Putamen (tissue), 1 donor: ENCODE measurements at places on chromosomes 13 and 19.

GRCh38 chr13:31909864-31910551, 121.6 kb upstream of the FRY start:
- peak; percentile 55 for DNase-seq

DNA sequence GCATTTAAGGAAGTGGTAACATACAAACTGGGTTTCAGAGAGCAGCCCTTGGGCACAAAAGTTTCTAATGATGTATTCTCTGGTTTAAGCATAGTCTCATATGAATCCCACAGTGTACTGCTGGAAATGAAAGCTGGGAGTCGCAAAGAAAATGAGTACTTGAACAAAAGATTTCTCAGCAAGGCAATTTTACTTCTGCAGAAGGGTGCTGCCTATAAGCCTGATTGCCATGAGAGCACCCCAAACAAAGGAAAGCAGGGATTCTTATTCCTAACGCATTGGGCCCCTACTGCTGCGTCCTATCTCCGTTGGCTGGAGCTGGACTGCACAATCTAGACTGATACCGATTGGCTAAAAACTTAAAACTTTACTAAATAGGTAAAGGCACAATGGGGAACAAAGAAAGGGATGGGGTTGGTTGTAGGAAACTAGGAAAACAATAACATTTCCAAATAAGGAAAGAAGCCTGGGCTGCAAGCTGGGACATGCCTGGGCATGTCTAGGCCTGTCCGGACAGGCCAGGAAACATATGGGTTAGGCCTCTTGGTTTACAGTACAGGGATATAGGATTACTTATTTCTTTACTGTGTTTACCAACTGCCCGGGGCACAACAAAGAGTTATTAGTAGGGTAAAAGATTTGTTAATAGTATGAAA, 27.4 kb upstream of the VN1R4 start:
- no peak for DNase-seq

GRCh38 chr19:19642506-19643157, 825 bp downstream of the GMIP start:
- no peak for DNase-seq

DNA sequence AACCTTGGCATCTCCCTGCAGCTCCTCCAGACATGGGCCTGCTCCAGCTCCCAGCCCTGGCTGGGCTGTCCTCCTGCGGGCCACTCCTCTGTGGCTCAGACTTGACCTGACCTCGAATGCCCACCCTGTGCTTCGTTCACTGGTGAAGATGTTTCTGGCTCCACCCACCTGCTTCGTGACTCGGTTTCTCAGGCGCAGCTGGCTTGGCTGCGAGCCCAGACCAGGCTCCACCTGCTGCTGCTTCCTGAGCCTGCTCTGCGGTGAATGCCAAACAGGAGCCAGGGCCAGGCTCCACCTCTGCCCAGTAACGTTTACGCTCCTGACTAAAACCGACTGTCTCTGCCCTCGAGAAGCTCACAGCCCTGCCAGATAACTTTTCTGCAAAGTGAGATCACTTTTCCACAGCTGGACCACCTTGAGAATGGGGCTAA, 8.9 kb upstream of the RSPH6A start:
- peak; percentile 32 for DNase-seq

DNA sequence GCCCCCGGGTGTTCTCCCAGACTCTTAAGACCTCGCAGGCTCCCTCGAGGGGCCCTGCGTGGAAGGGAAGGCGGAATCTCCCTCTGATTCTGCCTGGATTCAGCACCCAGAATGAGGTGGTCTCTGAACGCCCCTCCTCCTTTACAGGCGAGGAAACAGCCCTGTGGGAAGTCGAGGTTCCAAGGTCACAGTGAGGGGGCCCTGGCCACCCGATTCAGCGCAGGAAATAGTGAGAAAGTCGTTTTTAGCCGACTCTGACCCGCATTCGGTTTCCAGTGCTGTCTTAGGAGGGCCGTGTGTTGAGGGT, 1.1 kb downstream of the BSG start:
- DNase-seq, result no peak

GRCh38 chr19:2549701-2550191, 73.8 kb downstream of the GADD45B start:
- peak; percentile 91 for DNase-seq

GRCh38 chr19:47609906-47610894, 1.3 kb downstream of the BICRA start:
- no peak for DNase-seq

DNA sequence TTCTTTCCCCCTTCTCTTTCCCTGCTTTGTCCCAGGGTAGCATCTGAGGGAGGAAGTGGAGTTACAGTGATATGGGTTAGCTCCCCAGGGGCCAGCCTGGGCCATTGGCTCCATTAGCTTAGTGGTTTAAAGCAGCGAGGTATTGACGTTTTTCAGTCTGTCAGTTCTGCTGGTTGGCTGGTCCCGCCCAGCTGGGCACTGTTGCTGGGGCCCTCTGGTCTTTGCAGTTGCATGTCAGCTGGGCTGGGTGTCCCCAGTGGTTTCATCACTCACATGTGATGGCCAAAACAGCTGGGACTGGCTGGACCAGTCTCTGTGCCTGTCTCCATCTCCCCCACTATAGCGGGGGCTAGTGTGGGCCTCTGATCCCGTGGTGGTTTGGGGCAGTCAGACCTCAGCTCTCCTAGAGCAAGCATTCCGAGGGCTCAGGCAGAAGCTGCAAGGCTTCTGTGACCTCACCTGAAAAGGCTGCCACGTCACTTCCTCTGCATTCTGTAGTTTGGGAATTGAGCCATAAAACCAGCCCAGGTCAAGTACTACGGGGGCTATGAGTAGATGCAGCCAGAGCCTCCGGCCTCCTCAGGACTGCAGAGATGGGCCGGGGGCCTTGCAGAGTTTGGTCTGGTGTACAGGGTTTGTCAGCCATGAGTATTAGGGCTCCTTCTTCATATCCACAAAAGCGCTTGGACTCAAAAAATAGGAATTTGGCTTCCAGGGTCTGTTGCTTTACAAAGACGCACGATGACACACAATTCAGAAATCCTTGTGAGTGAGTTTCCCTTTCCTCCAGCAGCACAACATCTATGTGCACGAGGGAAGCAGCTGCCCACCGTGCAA, 30.0 kb downstream of the TSSK6 start:
- DNase-seq, result no peak

DNA sequence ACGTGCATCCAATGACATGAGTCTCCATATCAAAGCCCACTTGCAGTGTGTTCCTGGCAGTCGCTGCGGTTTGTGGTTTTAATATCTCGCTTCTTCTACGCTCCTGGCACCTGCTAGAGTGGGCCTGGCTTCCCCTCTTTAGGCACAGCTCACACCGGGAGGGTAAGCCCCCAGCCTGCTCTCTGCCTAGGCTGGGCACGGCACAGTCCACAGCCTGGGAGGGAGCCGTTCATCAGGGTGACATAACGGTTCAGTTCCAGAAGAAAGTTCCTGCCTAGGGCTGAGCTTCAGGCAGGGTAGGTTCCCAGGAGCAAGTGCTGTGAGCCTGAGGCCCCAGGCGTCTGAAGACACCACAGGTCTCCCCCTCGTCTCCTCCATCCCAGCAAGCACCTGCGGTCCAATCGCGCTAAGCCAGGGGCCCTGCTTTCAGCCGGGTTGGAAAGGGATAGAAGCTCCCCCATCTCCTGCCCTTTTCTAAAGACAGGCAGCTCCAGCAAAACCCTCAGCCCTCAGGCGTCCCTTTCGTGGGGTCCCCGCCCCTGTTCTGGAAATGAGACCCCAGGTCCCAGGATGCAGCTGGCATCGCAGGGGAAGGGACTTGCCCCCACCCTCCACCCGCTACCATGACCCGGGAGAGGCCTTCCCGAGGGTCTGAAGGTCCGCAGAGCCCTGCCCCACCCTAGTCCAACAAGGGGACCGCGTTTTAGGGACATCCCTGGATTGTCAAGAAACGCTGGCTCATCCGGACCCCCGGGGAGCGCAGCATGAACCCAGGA, 121.6 kb upstream of the ZNF507 start:
- no peak for DNase-seq

DNA sequence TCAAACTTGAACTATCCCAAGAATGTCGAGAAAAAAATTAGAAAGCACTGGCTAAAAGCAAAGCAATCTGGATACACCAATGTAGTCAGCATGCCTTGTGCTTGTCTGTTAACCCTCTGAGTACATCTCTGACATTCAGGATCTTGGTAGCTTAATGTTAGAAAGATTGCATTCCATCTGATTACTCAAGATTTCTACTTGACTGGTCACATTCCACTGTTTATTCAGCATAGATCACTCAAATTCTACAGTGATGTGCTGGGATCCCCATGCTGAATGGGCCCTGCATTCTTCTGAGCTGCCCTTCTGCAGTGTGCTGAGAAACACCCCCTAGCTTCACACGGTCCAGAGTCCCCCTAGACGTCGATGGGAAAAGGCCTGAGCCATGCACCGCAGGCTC, 295.4 kb upstream of the MAB21L1 start:
- DNase-seq, result no peak

DNA sequence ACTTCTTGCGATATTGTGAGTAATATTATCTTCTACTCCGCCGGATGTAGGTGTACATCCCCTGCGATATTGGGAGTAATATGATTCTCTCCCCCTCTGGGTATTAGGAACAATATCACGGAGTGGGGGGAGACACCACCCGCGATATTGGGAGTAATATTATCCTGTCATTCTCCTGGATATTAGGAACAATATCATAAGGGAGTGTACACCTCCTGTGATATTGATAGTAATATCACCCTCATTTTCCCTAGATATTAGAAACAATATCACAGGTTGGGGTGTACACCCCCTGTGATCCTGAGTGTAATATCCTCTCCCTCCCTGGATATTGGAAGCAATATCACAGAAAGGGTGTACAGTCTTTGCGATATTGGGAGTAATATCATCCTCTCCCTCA, 64.3 kb upstream of the CEACAM21 start:
- DNase-seq, result no peak

DNA sequence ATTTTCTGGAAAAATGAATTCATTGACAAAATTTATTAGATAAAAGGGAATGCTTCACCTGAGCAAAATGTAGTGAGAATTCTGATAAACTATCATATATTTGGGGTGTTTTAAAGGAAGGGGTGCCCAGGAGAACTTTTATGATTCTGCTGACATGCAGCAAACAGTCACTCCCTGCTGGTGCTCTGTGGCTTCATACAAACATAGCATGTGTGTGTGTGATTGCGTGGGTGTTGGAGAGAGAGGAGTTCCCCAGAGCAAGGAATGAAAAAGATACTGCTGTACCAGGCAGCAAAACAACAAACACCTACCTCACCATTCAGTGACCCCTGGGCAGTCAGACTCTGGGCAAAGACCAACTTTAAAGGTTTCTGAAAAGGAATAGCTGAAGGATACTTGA, 546.7 kb downstream of the RFC3 start:
- no peak for DNase-seq

DNA sequence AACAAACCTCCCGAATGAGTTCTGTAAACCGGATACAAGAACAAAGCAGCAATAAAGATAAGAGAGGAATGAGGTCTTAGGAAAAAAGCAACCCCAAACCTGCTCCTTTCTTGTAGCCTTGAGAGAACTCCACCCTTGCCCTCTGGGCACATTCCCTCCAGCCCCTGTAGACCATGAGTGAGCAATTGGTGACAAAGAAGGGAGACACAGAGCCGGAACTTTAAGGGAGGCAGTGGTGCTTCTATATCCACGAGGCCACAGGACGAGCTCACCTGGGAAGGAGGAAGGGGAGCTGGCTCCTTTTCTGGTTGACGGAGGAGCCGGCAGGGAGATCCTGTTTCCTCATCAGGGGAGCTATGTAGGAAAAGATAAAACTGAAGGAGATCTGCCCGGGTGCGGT, 13.0 kb downstream of the BRME1 start:
- DNase-seq, result no peak

GRCh38 chr13:91135968-91136367, 211.5 kb upstream of the MIR17HG start:
- DNase-seq, result no peak

GRCh38 chr19:16417660-16418596, 53.8 kb downstream of the EPS15L1 start:
- DNase-seq, result no peak

- peak; percentile 55 for DNase-seq
Measured at GRCh38 chr19:15252398-15253018, 20.3 kb upstream of the EPHX3 start.

GRCh38 chr13:74683411-74683810, 549.2 kb upstream of the KLF12 start:
- no peak for DNase-seq

GRCh38 chr19:45471931-45472562, 4.3 kb downstream of the FOSB start:
- DNase-seq, result no peak

DNA sequence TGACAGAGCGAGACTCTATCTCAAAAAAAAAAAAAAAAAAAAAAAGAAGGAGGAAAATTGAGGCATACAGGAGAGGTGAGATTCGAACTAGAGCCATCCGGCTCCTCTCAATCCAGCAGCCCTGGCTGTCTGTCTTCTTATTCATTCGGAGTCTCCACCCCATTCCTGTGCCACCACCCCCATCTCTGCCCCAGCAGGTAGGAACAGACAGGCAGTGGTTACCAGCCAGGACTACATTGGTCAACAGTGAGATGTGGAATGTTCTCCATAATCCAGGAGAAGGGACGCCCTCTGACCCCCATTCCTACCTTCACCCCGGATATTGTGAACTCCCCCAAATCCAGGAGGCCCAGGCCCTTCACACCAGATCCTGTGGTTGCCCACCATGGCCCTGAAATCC, 6.6 kb upstream of the S1PR2 start:
- DNase-seq, result no peak

- DNase-seq, result peak; percentile 47
Measured at GRCh38 chr13:112161521-112162301, 94.8 kb downstream of the SOX1 start.

DNA sequence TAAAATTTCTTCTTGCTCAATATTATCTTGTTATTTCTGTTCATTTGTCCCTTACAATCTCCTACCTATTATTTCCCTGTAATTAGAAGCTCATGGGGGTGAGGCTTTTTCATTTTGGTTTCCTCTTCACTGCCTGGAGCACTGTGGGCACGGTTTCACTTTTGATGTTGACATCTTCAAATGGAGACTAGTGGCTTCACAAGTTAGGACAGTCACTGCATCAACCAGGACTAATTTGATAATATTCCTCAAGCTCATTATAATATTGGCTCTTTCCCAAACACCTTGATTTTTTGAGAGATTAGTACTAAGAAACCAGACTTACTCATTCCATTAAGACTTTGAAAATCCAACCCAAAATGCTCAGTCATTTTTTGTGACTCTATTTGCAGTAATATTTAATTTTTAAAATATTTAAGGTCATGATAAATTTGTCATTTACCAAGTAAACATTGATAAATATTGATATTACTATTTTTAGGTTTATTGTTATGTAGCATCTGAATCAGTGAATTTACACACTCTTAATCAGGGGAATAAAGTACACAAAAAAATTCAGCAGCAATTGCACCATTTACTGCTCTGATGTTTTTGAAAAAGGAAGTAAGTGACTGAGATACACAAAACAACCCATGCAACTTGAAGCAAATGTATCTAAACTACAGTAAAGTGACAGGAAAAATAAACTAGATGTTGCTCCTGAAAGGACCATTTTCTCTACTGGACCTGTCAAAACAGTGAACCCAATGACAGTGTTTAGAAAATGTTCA, 28.8 kb upstream of the RCBTB2 start:
- no peak for DNase-seq

DNA sequence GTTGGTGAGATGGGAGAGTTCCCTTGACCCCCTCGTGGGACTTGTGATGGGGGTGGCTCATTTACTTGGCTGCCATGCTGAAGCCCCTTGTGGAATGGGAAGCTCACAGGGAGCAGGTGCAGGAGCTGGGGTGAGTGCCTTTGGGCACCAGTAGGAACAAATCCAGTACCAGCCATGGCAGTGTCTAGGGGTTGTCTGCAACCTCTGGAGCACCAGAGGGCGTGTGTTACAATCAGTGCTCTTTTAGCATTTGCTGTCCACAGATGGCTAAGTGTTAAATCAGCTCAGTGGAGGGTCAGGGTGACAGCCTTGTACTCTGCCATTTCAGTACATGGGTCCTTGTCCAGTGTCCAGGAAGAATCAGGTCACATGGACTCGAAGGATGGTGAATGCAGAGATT, 75.6 kb downstream of the ATP8A2 start:
- no peak for DNase-seq
